ENCODE measurements at places on chromosomes 3 and 15.
A peak's percentile ranks its signal among the peaks of the same experiment; 100 is the strongest.

GRCh38 chr15:37102305-37103162, 2.2 kb upstream of the MEIS2 start:
- DNase-seq = no peak

GRCh38 chr3:51942603-51943450, 664 bp downstream of the PARP3 start:
- peak; percentile 49 for DNase-seq

- no peak for DNase-seq
Observed at GRCh38 chr15:56032373-56032772, 39.0 kb upstream of the NEDD4 start.

DNA sequence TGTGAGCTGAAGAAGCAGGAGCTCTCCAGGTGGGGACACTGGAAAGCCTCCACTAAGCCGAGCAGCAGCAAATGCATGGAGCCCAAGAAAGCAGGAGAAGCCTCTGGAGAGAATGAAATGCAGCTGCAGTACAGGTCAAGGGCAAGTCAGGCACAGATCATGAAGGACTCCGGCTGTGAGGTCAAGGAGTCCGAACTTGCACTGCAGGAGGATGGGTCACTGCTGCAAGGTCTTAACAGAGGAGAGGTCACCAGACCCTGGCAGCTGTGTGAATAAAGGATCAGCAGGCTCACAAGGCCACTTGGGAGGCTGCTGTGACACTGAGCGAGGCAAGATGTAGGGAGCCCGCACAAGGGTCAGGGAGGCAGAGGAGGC, 24.7 kb upstream of the SLC41A3 start:
- DNase-seq = no peak

DNA sequence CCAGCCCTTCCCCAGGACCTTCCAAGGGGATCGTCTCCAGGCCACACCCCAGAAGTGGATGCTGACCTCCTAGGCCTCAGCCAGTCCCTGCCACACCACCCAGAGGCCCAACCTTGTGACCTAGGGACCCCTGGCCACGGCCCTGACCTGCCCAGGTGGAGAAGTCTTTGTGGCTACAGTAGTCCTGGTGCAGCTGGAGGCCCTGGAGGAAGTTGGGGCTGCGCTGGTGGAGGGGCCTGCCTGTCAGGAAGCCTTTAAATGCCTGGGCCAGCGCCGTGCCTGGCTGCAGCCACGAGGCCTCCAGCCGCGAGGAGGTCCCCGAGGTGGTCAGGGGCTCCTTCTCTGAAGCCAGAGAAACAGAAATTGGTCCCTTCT, 23.4 kb downstream of the PLA2G4D start:
- DNase-seq = no peak

GRCh38 chr15:88255484-88256278, 858 bp downstream of the NTRK3 start:
- no peak for DNase-seq

- no peak for DNase-seq
Observed at GRCh38 chr3:13557417-13557816, 8.5 kb downstream of the FBLN2 start.

GRCh38 chr3:64459711-64460110, 228.1 kb downstream of the ADAMTS9 start:
- no peak for DNase-seq

- DNase-seq = peak; percentile 29
Observed at GRCh38 chr3:123652342-123652984, 67.6 kb upstream of the HACD2 start.

DNA sequence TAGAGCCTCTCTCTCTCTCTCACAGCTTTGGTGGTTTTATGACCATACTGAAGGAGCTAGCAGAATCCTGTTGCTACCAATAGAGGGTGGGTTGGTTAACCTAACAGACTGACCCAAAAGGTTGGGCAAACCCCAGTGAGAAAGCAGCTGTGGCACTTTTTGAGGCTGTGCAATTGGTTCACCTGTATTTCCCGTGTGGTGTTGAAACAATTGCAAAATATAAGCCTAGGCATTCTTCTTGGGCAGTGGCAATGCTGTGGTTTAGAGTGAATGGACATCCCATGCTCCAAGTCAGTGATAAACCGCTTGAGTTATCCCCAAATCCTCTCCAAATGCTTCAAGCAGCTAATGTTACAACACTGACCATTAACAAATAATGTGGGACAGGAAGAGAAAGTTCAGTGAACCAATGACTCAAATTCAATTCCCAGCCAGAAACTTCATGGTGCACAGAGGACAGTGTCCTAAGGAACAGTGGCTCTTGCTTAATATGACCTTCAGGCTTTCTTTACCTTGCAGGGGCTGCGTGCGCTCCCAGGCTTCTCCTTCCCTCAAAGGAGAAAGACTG, 261.9 kb upstream of the ICE2 start:
- no peak for DNase-seq

- DNase-seq = no peak
Observed at GRCh38 chr3:135736740-135737139, 228.8 kb upstream of the PPP2R3A start.

- no peak for DNase-seq
Observed at GRCh38 chr15:56837273-56837672, 81.2 kb upstream of the TCF12 start.

DNA sequence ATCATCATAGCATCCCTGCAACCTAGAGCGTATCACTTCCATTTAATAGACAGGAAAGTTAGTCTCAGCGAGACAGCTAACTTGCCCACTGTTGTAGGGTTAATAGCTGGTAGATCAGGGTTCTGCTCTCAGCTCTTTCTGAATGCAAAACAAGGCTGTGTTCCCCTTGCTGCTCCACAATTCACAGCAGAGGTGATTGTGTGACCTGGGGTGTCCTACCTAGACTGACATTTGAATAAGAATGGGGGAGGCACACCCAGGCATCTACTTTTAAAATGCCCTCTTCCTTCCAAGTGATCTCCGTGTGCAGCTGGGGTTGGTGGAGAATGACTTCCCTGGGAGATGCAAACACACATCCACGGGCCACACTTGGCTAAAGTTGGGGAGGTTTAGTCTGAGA, 43.0 kb upstream of the CACNA2D3 start:
- no peak for DNase-seq

- DNase-seq = no peak
Observed at GRCh38 chr3:133905376-133905775, 9.7 kb upstream of the RAB6B start.

DNA sequence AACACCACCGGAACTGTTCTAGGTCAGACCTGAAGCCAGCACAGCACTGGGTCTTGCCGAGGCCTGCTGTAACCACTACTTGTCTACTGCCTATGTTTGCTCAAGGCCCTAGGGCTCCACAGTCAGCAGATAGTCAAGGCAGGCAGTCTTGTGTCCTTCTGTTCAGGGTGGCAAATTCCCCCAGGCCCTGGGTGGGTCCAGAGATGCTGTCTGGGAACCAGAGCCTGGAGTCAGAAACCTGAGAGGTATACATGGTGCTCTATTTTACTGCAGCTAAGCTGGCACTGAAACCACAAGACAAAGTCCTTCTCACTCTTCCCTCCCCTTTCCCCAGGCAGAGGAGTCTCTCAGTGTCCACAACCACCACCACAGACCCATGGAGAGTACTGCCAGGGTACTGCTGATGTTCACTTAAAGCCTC, 89.9 kb downstream of the BBX start:
- DNase-seq = no peak

DNA sequence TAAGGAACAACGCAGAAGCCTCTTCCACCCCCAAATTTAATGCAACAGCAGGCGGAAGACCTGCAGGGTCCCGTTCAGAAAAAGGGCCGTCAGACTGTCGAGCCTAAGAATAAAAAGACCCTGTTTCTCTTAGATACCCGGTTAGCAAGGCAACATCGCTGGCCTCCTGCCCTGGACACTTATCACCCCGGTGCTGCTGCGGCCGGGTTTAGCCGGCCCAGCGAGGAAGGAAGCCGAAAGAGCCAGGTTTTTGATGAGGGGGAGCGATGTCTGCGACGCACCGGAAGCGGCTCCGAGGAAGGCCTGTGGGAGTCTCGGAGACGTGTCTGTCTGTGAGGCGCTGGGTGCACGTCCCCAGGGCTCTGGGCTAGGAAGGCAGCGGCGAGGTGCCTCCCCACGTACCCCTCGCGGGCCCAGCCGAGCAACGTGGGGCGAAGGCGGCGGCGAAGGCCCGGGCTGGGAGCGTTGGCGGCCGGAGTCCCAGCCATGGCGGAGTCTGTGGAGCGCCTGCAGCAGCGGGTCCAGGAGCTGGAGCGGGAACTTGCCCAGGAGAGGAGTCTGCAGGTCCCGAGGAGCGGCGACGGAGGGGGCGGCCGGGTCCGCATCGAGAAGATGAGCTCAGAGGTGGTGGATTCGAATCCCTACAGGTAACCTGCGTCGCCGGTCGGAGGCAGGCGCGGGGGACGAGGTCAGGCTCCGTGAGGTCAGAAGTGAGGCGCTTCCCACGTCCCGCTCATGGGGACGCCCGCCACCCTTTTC, at the start of gene UBA5:
Gene UBA5, plus strand, starts transcription at position 278 of the 759 bp plus-strand sequence. Its CDS starts 209 bp downstream, at position 487.
- DNase-seq = peak; percentile 69

GRCh38 chr3:98027085-98027446, 8.0 kb downstream of the GABRR3 start:
- DNase-seq = no peak

DNA sequence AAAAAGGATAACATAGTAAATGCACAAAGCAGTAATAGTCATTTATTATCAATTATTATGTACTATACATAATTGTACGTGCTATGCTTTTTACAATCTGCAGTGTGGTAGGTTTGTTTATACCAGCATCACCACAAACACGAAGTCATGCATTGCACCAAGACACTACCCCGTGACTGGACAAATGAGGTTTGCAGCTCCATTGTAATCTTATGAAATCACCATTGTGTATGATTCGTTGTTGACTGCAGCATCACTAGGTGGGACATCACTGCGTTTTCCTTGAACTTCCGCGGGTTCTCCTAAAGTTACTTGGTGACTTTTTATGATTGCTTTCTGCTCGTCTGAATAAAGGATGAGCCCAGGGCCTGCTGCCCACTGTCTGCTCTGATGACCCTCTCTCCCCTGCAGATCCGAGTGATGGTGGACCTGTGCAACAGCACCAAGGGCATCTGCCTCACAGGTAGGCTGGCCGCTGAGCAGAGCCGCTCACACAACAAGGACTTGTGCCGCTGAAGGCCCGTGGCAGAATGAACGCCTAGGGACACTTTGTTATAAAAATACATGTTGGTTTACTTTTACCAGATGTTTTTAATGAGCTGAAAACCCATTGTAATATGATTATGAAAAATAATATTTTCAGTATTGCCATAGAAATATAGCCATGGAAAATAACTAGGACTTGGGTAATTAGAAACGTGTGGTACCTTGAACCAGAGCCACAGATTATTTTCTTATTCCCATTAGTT, 35.8 kb downstream of the GLDN start:
- DNase-seq = no peak

Measured in activated T-cell treated with anti-CD3 and anti-CD28 coated beads for 48 hours (primary cell).